GM23338 (cell line): ENCODE measurements at places on chromosomes 6 and 20. TPM values are rescaled to one million over a fixed set of nuclear protein-coding genes. Genes with fewer than 3 reads are reported as not detected.

DNA sequence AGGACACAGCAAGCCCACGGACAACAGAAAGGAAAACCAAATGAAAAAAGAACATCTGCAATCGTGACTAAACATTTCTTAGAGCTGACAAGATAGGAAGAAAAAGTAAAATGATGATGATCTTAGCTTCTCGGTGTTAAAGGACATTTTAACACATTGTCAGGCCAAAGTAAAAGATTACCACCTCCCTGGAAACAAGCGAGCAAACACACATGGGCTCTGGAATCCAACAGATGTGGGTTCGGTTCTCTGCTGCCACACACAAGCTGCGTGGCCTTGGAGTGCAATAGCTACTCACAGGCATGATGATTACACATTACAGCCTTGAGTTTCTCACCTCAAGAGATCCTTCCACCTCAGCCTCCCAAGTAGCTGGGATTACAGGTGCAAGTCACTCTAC lies 7.5 kb upstream of the AAR2 start:
- no peak for DNase-seq

GRCh38 chr20:771741-772464 lies 3.6 kb upstream of the SLC52A3 start:
- no peak for DNase-seq

- DNase-seq: peak; percentile 87
These were observed 14.8 kb downstream of the FAXC start for GRCh38 chr6:99334526-99335127.

DNA sequence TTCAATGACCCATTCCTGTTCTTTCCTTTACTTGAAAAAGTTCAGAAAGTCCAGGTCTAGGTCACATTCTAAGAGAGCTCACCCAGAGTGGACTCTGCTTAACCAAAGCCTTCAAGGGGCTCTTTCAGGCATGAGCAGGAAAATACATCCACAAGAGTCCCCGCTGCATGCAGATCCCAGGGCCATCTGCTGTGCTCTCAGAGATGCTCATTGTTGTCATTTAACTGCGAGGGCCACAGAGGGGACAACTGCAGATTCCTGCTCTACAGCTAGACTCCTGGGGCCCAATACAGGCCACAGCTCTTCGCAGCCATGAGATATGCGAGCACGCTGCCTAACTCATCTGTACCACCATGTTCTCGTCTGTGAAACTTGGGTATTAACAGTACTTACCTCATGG lies 295.6 kb upstream of the QKI start:
- no peak for DNase-seq

DNA sequence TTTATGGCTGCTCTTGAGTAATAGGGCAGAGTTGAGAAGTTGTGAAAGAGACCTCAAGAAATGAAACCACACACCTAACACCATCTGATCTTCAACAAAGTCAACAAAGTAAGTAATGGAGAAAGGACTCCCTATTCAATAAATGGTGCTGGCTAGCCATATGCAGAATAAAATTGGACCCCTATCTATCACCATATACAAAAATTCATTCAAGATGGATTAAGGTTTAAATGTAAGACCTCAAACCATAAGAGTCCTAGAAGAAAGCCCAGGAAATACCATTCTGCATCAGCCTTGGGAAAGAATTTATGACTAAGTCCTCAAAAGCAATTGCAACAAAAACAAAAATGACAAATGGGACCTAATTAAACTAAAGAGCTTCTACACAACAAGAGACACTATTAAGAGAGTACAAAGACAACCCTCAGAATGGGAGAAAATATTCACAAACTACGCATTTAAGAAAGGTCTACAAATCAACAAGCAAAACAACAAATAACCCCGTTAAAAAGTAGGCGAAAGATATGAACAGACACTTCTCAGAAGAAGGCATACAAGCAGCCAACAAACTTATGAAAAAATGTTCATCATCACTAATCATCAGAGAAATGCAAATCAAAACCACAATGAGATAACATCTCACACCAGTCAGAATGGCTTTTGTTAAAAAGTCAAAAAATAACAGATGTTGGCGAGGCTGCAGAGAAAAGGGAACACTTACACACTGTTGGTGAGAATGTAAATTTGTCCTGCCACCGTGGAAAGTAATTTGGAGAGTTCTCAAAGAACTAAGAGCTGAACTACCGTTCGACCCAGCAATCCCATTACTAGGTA lies 4.0 kb downstream of the MAP3K5 start:
- DNase-seq: no peak

GRCh38 chr20:14507711-14508110 lies 170.3 kb upstream of the FLRT3 start:
- DNase-seq: no peak

GRCh38 chr6:164108869-164109769 lies 694.6 kb downstream of the QKI start:
- no peak for DNase-seq

DNA sequence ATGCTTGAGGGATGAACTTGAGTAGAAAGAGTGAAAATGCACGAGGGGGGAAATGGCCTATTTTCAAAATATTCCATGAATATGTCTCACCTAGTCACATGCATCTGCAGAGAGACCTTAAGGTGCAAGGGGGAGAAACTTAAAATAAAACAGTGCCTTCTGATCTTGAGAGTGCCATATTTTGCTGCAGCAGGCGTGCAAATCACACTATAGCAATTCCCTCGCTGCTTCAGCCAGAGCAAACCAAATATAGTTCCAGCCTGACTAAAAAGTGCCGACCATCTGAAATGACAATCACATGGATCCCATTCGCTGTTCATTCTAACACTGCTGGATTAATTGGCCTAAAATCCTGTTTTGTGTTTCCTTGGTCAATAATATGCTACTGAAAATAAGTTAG lies 26.3 kb downstream of the KIAA0319 start:
- DNase-seq: no peak

DNA sequence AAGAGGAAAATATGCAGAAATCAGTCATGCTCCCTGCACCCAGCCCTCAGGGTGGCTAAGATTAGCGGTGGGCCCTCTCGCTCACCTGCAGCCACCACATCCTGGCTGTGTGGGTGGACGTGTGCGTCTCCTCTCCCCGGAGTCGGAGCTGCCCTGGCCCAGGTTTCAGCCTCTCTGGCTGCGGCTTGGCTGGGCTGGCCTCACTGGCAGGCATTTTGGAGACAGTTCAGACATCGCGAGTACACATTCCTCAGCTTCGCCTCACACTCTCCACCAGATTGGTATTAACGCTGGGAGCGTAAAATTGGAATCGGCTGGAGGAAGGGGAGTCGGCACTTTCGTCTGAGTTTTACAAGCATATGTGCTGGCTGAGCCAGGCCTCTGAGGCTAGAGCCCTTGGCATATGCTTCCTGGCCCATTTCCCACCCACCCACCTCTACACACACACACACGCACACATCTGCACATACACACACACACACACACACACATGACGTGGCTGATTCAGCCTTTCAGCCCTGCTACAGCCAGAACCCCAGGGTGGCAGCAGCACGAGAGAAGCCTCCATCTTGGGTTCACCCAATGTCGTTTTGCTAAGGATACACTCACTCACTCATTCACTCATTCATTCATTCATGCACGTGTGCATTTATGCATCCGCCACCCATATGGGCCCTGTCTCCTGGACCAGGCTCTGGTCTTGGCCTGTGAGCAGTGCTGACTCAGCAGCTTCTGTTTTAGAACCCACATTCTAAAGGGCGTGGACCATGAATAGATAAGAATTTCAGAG lies 42.9 kb downstream of the BCAS4 start:
- DNase-seq: no peak

GRCh38 chr6:29834564-29835436 lies 7.2 kb downstream of the HLA-G start:
- DNase-seq: peak; percentile 83

DNA sequence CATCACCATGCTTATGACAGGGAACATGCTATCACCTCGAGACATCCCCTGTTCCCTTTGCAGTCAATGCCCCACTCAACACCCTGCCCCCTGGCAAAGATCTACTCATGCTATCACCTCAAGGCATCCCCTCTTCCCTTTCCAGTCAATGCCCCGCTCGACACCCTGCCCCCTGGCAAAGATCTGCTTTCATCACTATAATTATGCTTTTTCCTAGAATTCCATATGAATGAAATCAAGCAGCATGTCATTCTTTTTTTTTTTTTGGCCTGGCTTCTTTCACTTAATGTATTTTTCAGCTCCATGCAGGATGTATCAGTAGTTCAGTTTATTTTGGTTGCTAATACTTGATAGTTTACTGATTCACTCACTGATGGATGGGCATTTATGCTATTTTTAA lies 554.9 kb downstream of the CDH26 start:
- DNase-seq: no peak

GRCh38 chr6:38489951-38490350 lies 149.8 kb downstream of the BTBD9 start:
- no peak for DNase-seq

DNA sequence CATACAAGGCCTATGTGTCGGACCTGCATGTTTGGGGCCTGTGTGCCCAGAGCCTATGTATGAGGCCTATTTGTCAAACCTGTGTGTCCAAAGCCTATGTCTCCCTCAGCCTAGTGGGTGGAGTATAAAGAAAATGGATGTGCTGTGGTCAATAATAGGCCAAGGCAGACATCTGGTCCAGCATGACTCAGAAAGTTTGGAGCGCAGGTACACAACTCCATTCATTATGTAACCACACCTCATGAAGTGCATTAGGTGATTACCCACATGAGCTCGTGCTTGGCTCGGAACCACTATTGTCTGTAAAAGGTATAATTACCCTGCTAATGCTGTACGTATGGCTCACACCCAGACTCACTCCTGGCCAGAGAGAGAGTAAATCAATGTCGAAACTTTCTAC lies 302.4 kb upstream of the POU3F2 start:
- peak; percentile 16 for DNase-seq

GRCh38 chr6:169083508-169083874 lies 170.2 kb downstream of the THBS2 start:
- DNase-seq: no peak

DNA sequence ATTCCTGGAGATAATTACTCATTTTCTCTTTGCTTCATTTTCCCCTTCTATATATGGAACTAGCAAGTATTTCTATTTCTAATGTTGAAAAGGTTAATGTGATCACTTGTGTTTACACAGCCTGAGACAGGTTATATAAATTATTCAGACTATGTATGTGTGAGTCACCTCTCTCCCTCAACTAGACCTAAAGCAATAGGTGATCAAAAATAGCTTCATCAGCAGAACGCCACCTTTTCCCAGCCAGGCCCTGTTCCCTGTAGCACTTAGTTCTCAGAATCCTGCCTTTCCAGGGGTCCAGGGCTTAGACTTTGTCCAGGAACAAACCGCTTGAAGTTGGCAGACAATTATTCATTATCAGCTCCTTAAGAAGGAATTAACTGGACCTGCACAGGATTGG lies 125.3 kb upstream of the EXOC2 start:
- DNase-seq: no peak

DNA sequence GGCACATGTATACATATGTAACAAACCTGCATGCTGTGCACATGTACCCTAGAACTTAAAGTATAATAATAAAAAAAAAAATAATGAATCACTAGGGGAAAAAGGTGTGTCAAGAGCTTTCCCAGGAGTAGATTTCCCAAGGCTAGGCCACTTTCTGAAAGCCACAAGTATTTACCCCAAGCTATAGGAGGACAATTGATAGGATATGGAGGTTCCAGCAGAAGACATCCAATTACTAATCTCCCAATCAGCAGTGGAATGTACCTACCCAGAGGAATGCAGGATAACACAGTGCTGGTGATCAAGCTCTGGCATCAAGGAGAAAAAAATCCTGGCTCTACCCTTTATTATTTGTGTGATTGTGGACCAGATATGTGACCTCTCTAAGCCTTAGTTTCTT lies 562.7 kb downstream of the RFPL4B start:
- DNase-seq: no peak

GRCh38 chr20:35598899-35599775 lies 16.5 kb upstream of the SPAG4 start:
- DNase-seq: no peak

DNA sequence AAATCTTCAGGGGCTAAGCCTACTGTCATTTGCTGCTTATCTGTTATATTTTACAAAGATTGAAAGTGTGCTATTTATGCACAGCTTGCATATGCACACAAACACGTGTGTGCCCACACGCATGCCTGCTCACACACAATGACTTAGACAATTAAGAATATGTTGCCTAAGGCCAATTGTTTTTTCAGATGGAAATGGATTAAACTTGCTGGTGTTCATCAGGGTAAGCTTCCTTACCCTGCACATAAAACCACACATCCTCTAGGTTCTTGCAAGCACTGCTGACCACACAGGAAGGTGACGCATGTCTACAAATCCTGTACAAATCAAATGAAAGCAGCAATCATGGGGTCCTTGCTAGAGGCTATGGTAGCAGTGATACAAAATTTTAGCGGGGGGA lies 58.4 kb downstream of the GJA10 start:
- no peak for DNase-seq

DNA sequence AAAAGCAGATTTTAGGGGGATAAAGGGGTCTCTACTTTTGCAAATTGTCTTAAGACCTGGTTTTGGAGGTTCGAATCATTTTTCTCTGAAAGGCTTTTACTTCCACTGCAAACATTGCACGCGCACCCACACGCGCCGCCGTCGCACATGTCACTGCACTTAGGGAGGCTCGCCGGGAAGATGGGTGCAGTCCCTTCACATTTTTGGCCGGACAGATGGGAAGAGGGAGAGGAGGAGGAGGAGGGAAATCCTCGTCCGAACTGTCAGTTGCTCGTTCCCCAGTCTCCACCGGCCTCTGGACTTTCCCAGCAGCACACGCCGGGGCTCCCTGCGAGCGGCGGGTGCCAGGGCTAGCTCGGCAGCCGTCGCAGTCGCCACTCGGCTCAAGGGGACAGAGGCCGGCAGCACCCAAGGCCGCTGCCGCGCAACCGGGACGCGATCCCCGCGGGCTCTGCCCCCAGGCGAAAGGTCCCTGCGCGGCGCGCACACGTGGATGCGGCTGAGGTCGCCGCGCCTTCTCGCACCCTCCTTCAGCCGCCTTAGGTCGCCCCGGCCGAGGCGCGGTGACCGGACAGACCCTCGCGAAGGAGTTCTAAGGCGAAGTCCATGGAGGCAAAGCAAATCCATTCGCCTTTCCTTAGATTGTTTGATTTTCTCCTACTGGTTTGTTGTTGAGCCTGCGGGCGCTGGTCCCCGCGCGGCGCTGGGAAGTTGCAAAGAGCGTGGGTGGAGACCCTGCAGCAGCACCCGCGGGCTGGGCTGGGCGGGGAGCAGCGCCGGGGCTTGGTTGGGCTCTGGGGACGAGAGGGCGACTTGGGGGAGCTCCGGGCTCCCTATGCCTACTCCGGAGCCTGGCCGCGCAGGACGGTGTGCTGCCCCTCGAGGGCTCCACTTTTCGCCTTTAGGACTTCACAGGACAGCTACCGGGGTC lies 1.2 kb downstream of the MYB start:
- peak; percentile 48 for DNase-seq

HRH3 gene
- total RNA-seq: 2.9 and 5.2 TPM in 2 replicates

PIM1 gene
- total RNA-seq: 64.0 and 74.2 TPM in 2 replicates

PI3 gene
- total RNA-seq: not detected in 2 replicates

PACRG gene
- 0.17 and 1.7 TPM in 2 replicates for total RNA-seq

CNR1 gene
- 2.6 and 2.8 TPM in 2 replicates for total RNA-seq

RFX6 gene
- total RNA-seq: 0.31 and 0.35 TPM in 2 replicates

LRRC73 gene
- total RNA-seq: 0.08 and 0.59 TPM in 2 replicates

SCUBE3 gene
- total RNA-seq: 0.70 and 1.1 TPM in 2 replicates

MEP1A gene
- not detected in 2 replicates for total RNA-seq
